ENCODE measurements at places on chromosomes 3 and 15.
A peak's percentile ranks its signal among the peaks of the same experiment; 100 is the strongest.

GRCh38 chr3:30614943-30615342, 8.5 kb downstream of the TGFBR2 start:
- no peak for DNase-seq

DNA sequence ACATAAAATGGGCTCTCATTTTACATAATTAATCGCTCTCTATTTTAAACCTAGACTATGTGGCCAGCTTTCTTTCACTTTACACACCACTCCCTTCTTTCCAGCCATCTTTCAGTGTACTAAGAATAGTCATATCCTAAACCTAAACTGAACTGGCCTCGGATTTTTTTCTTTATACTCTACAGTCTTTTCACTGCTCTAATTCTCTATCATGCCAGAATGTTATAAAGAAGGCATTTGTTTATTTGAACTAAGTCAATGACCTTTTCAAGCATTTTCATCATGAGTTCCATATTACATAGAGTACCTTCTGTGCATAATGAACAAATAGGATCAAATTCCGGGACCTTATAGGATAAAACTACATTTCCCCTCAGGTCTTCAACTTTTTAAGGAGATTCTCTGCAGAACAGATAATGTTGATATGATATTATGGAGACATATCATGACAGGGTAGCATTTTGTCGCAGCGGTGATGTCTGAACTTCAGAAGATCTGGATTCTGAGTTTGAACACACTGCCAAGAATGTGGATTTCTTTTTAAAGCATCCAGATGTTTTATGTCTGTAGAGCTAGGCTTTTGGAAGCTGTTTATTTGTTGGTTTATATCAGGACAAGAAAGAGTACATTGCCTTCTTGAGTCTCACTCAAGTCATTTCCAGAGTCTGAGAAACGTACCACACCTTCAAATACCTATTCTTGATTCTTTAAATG, 1047.3 kb downstream of the MCTP2 start:
- DNase-seq: no peak

DNA sequence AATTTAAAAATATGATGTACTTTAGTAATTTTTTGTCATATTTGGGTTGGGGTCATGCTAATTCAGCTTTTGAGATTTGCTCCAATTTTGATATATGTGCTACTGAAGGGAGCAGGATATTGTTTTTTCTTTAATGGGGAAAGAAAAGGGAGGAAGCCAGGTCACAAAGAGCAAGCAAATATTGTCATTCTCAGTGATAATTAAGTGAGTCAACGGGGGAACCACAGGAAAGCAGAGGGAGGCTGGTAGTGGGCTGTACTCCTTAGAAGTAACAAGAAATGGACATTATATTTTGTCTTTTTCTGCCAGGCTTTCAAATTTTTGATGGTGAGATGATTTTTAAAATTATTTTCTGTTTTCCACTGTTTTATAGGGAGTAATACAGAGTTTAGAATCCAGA, 45.6 kb upstream of the NMD3 start:
- DNase-seq: no peak

DNA sequence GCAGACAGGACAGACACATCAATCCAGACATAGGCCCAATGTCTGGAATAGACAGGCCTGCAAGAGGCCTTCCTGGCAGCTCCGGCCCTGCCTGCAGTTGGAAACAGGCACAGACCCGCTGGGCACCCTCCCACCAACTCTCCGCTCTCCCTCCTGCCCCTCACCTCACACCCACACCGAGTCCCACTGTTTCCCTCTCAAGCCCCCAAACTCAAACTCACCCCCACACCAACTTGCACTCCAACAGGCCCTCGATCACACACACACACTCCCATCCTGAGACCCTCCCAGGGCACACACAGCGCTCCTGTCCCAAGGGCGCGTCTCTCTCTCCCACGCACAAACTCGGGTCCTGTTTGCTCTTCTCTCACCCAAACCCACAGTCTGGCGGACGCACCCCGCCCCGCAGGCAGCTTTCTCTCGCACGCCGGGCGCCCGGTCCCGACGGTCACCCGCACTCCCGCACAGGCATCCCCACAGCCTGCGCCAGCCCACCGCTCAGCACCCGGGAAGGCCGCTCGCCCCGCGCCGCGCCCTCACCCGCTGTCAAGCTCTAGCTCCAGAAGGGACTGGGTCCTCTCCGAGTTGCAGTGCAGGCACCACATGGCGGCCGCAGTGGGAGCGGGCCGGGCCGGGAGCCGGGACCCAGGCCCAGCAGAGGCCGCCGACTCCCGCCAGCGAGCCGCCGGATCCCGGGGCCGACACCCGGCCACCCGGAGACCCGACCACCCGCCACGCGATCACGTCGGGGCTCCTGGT, 106.2 kb downstream of the IQSEC1 start:
- DNase-seq: no peak

- no peak for DNase-seq
These were observed 52.9 kb downstream of the CLSTN2 start for GRCh38 chr3:139987908-139988307.

DNA sequence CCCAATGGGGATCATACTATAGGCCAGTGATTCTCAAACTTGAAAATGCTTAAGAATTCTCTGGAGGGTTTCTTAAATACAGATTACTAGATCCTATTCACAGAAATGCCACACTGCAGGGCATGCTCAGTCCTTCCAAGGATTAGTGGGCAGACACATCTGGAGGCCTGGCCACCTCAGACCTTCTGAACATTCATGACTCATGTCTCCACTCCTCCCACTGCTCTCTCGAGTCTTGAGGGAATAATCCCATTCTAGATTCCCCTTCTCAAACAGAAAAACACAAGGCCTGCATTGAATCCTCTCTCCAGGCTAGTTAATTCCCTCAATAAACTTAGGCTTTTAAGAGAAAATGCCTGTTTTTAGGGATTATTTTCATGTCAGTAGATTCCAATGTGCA, 22.1 kb downstream of the ZNF621 start:
- DNase-seq: no peak

DNA sequence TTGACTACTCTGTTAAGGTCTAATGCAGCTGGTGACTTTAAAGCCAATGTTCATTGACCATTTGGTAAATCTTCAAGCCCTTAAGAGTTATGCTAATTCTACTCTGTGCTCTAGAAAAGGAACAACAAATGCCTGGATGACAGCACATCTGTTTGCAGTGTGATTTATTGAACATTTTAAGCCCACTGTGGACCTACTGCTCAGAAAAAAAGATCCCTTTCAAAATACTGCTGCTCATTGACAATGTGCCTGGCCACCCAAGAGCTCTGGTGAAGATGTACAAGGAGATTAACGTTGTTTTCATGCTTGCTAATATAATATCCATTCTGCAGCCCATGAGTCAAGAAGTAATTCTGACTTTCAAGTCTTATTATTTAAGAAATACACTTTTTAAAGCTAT, 110.8 kb downstream of the TBC1D5 start:
- DNase-seq: no peak

GRCh38 chr3:106920609-106921008, 456.6 kb upstream of the CCDC54 start:
- DNase-seq: no peak

- DNase-seq: no peak
These were observed 4.3 kb downstream of the CHRNA3 start for GRCh38 chr15:78616506-78616905.

- no peak for DNase-seq
These were observed 4.7 kb upstream of the CCDC54 start for GRCh38 chr3:107372506-107372905.

GRCh38 chr3:11434017-11434526, 161.9 kb downstream of the ATG7 start:
- no peak for DNase-seq

DNA sequence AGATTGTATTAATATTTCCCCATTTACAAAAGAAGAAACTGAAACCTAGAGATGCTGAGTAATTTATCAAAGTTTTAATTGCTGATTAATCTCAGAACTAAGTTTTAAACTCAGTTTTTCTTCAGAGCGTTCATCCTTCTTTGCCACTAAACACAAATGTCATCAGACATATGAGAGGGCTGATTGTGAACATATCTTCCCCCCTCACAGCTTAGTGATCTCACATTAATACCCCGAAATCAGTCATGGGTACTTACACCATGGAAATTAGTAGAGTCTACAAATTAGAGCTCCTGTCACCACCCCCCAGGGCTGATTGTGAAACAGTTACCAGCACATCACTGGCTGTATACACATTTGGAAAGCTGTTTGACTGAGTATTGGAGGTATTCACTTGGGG, 189.3 kb upstream of the SGO1 start:
- no peak for DNase-seq

- no peak for DNase-seq
These were observed 248.1 kb upstream of the TPRG1 start for GRCh38 chr3:188923671-188924070.

GRCh38 chr3:44355362-44356033, 16.9 kb downstream of the TCAIM start:
- DNase-seq: no peak

GRCh38 chr3:48686538-48687219, 964 bp upstream of the NCKIPSD start:
- no peak for DNase-seq

DNA sequence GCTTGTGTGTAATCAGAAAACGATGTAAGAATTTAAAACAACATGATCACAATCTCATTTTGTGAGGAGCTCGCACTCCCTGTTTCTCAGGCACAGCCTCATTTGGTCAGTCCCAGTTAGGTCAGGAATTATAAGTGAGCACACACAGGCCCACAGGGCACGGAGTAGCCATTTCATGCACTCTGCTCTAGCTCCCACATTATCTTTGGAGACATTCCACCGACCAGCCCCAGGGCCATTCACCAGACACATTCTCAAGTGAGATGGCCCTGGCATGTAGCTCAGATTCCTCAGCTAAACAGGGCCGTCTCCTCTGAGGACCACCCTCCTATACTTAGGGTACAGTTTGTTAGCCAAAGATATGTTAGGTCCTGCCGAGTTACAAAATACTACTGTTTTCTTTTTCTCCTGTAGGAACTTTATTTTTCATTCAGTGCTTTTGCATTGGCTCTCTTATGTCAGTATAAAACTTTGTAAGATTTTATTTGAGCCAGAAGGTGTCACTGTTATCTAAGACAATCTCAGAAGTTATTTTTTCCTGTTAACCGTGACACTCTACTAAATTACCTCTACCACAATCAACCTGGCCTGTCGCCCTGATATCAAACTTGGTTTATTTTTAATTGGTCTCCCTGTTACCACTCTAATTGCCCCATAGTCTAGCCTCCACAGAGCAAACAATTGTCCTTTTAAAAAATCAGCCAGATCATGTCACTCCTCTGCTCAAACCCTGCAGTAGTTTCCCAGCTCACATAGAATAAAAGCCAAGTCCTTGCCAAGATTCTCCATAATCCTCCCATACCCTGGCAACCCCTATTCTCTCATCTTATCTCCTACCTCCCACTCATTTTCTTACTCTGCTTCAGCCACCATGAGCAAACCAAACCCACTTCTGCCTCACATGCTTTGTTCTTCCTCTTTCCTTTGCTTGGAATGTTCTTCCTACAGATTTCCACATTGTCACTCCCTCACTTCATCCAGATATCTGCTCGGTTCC, 105.7 kb downstream of the PPP2R3A start:
- no peak for DNase-seq

GRCh38 chr3:13116426-13116825, 43.2 kb upstream of the IQSEC1 start:
- DNase-seq: no peak

DNA sequence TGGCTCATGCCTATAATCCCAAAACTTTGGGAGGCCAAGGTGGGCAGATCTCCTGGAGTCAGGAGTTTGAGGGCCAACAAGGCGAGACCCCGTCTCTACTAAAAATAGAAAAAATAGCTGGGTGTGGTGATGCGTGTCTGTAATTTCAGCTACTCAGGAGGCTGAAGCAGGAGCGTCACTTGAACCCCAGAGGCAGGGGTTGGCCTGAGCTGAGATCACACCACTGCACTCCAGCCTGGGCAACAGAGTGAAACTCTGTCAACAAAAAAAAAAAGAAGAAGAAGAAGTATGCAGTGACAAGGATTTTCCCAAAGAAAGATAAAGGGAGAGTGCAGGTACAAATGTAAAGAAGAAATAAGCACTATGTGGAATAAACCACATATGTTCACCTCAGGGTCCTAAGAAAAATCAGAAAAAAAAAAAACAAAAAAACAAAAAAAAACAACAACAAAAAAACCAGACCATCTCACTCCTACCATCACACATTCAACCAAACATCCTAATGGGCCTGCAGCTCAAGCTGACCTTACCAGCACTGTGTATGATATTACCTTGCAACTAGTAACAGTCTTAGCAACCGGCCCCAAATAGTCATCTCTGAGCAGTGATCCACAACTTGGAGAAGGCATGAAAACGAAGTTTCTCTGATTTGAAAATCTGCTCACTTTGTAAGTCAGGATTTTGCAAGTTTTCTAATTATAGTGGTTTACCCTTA, 296.7 kb upstream of the PROK2 start:
- no peak for DNase-seq

- DNase-seq: no peak
These were observed 34.8 kb downstream of the PTPN9 start for GRCh38 chr15:75544359-75544758.

GRCh38 chr15:41241221-41241964, 10.3 kb downstream of the CHP1 start:
- no peak for DNase-seq

- DNase-seq: no peak
These were observed 592.4 kb downstream of the EPHA3 start for GRCh38 chr3:89699771-89700170.

GRCh38 chr15:90300988-90301706, 35.7 kb downstream of the NGRN start:
- DNase-seq: peak; percentile 38

DNA sequence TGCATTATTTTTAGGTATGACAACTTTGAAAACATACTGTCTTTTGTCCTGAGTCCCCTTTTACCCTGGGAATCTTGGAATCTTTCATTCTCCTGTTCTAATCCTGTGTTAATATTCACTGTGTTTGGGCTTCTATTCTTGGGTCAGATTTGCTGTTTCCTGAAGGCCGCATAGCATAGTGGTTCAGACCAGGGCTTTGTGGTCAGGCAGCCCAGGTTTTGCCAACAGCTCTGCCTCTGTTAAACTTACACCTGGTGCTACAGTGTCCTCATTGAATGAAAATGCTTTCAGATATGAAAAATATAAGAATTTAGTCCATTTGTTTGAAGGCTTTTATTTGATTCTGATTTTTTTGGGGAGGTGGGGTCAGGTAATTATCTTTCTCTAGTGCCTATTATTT, 58.4 kb downstream of the SLC25A26 start:
- no peak for DNase-seq

DNA sequence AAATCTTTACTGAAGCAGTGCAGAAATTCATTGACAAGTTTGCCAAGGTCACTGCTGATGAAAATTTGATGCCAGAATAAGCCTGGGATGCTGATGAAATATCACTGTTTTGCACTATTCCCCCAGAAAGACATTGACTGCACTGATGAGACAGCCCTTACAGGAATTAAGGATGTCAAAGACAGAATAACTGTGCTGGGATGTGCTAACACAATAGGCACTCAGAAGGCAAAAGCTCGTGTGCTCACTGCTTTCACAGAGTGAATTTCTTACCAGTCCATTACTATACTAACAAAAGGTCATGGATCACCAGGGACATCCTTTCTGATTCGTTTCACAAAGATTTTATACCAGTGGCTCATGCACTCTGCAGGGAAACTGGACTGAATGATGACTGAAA, 69.4 kb downstream of the MCF2L2 start:
- no peak for DNase-seq

GRCh38 chr3:156396851-156397250, 158.1 kb downstream of the SSR3 start:
- DNase-seq: no peak

All from activated T-cell treated with anti-CD3 and anti-CD28 coated beads for 1 hour (primary cell).